T-helper 17 cell (primary cell): ENCODE measurements at places on chromosomes 7 and 10.

DNA sequence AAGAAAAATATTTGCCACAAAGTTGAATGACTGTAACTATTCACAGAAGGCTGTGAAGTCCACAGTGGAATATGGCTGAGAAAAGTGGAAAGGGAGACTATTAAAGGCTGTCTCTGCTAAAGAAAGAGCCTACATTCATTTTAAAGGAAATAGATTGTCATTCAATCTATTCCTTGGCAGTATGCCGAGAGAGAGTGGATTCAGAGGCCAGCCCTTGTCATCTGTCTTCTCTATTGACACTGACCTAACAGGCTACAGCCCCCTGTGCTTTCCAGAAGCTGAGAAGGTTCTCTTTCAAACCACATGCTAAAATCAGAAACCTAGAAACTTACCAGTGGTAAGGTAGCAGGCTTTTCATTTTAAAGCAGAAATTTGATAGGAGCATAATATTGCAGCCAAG, 12.1 kb downstream of the ODAD2 start:
- no peak for DNase-seq

GRCh38 chr10:76350583-76350982, 919.2 kb downstream of the LRMDA start:
- no peak for DNase-seq

- no peak for DNase-seq
Observed at GRCh38 chr7:42181566-42181965, 55.4 kb downstream of the GLI3 start.

- no peak for DNase-seq
Observed at GRCh38 chr10:58240531-58240930, 27.2 kb downstream of the IPMK start.
